ENCODE measurements at places on chromosomes 7 and 10.

DNA sequence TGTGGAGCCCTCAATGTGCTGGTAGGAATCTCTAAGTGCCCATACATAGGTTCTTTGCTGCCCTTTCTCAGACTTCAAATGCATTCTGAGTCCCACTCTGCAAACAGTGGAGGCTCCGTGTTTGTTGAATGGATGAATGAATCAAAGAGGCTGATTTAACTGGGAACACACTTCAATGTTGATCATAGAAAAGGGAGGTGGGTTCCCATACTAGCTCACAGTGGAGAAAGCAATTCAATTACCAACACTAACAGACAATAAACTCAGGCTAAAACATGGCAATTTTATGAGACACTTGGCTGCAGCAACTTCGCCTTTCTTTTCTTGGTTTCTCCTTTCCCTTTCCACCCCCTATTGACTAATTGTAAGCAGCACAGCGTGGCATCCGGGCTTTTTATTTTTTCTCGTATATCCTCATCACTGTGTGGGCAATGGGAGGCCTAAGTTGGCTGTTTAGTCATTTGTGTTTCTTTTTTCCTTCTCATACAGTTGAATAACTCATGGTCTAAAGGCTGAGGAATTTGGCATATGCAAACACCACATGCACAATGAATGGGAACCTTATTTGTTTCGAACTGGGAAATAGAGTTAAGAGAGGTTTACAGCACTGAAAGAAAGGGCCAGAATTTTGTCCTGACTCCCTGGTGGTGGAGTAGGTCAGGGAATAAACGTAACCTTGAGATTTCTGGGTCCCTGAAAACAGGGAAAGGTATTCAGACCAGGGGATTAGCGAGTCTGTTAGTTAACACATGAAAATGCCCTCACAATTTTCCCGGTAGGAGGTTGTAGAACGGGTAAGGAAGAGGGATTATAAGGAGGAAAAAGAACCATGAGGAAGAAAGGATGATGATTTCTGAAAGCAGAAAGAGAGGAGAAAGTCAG, 858.5 kb downstream of the KCNMA1 start:
- peak; percentile 66 for DNase-seq

DNA sequence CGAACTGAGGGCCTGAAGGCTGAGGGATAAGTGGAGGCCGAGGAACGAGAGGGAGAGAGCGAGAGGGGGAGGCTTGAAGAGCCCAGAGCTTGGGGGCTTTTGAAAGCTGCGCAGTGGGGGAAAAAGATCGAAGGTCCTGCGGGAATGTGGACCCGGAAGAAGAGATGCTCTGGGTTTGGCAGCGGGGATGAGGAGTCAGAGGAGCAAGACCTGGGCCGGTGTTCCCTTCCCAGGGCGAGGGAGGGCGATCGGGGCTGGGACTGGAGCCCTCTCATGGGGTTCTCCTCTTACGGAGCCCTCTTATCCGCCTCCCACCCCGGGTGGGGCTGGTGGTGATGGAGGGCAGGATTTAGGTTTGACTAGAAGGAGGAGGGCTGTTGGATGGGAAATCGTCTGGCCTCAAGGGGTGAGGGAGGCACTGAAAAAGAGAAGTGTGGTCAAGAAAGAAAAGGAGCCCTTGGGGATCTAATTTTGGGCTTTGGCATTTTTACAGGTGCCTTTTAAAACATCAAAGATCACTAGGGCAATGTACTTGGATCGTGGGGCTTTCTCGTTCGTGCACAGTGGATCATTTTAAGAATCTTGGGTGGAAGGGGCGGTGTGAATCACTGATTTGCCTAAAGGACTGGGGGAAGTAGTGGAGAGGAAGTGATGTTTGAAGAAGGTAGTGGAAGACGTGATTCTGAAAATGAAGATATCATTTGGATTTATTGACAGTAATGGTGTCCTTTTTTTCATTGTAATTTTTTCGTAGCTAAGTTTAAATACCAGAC, 637 bp downstream of the SAMD8 start:
- peak; percentile 58 for DNase-seq

GRCh38 chr7:130071701-130072622, 1.6 kb downstream of the KLHDC10 start:
- peak; percentile 85 for DNase-seq

DNA sequence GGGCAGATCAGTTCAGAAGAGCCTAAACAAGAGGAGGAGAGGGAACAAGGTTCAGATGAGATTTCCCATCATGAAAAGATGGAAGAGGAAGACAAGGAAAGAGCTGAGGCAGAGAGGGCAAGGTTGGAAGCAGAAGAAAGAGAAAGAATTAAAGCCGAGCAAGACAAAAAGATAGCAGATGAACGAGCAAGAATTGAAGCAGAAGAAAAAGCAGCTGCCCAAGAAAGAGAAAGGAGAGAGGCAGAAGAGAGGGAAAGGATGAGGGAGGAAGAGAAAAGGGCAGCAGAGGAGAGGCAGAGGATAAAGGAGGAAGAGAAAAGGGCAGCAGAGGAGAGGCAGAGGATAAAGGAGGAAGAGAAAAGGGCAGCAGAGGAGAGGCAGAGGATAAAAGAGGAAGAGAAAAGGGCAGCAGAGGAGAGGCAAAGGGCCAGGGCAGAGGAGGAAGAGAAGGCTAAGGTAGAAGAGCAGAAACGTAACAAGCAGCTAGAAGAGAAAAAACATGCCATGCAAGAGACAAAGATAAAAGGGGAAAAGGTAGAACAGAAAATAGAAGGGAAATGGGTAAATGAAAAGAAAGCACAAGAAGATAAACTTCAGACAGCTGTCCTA, 52.7 kb upstream of the AGBL3 start:
- DNase-seq, result no peak

DNA sequence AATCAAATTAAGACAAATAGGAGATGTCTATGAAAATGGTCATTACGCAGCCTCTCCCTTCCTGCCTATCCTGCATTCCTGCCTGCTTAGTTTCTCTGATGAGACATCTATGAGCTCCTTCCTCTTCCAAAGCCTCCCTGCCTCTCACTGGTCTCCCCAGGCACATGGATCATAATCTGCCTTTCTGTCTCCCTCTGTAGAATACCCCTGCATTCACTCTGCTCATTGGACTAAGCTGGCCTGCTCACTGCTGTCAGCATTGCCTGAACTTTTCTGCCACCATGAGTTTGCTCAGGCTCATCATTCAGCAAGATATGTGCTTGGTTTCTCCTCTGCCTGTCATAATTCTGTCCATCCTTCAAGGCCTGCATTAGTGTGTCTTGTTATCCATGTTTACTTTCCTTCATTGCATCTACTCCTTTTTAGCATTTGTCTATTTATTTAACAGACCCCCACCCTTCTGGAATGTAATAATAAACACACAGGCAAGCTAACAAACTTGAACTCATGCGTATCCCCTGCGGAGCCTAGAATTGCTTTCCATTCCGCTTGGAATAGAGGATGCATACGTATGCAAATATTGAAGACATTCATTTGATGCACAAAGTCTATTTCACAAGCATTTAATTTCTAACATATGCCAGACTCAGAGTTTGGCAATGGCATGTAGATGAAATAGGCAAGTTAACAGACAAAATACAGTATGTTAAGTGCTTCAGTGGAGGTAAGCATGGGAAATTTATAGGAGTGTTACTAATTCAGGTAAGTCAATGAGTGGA, 88.3 kb downstream of the PTPRZ1 start:
- peak; percentile 96 for DNase-seq

GRCh38 chr10:125782616-125783015, 7.0 kb upstream of the MMP21 start:
- DNase-seq, result peak; percentile 61

DNA sequence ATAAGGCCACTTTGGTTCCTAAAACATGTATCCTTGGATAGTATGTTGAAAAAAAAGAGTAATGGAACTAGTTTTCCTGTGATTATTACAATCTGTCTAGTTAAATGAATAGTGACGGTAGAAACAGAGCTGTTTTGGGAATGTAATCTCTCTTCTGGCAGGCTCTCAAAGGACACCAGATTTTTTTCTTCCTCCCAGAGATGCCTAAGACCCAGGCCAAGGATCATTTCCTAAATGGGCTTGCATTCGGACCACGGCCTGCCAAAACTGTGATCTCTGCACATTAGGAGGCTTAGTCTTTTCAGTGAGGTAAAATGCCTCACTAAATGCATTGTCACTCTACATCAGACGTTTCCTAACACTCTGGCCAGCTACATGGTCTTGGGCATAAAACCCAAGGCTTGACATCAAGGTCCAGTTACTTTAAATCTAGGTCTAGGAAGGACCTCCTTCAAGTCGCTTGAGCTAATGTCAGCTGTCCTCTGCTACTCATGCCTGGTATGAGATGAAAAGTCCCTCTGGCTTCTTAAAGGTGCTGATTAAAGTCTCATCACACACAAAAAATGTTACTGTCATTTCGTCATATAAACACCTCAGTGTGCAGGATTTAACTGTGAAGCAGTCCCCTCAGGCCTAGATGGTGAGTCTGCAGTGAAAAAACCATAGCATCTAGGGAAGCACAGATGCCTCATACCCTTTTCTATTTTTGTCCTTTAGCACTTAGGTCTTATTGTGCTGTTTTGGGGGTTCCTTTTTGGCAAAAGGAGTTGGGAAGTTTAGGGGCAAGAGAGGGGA, 47.7 kb downstream of the DLD start:
- DNase-seq, result peak; percentile 39

DNA sequence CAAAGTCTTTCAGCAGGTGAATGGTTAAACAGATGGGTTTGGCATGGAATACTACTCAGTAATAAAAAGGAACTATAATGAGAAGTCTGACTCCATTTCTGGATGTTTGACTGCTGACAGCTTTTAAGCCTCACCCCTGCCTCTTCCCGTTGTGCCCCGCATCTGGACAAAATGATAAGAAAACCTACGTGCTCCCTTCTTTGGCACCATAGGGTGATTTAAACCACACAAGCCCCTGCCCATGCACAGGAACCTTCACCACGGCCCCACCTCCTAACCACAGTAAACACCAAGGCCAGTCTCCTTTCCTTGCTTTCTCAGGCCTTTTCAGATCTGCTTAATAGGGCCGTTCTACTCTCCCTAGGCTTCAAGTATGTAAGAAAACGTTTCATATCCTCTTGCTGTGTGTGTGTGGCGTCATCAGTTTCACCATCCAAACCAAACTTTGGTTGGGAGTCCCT, 47.1 kb upstream of the UBN2 start:
- no peak for DNase-seq

GRCh38 chr7:32905175-32905662, 13.7 kb upstream of the KBTBD2 start:
- peak; percentile 94 for DNase-seq

- DNase-seq, result no peak
These were observed 109.1 kb downstream of the ARL4A start for GRCh38 chr7:12796397-12797127.

GRCh38 chr10:97226398-97226797, 40.6 kb upstream of the SLIT1 start:
- no peak for DNase-seq

DNA sequence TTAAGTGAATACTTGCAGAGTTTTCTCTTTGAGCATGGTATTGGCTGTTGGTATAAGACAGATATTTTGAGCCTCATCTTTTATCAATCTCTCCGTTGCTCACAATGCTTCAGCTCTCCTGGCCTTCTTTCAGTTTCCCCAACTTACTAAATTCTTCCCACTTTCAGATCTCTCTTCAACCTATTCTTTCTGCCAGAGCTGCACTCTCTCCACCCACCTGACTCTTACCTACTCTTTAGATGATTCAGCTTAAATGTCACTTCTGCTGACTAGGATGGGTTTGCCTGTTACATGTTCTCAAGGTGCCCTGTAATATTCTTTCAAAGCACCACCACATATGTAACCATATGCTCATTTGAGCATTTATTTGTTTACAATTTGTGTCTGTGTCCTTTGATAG, 1.6 kb downstream of the EXOSC1 start:
- DNase-seq, result no peak

DNA sequence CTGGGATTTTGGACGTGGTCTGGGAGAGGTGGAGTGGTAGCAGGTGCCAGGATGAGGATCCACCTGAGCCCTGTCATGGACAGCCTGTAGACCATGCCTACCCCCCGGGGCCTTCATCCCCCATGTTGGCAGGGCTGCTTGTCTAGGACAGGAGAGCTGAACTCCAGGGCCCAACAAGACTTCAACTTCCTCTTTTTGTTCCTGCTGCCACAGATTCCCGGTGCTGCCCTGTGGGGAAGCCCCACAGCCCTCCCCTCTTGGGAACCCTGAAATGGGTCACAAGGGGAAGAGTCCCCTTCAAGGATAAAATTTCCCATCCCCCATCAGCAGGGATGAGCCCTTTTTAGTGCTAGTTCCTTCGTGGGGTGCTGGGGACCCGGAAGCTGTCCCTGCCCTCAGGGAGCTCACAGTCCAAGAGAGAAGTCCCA, 1.3 kb upstream of the CUEDC2 start:
- no peak for DNase-seq

DNA sequence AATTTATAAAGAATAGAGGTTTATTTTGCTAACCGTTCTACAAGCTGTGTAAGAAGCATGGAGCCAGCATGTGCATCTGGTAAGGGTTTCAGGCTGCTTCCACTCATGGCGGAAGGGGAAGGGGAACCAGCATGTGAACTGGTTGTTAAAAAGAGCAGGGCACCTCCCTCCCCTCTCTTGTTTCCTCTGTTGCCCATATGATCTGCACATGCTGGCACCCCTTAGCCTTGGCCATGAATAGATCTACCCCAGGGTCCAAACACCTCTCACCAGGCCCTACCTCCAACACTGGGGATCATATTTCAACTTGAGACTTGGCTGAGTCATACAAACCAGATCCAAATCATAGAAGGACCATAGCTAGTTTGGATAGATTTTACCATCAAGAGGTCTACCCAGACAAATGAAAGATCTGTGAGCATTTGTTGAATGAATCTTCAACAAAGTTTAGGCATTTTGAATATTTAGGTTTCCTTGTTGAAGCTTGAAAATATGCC, 36.0 kb upstream of the NRP1 start:
- DNase-seq, result no peak

- no peak for DNase-seq
These were observed 47.4 kb downstream of the GPR37 start for GRCh38 chr7:124718032-124718766.

- no peak for DNase-seq
These were observed 30.4 kb downstream of the TMEM270 start for GRCh38 chr7:73891178-73891885.

GRCh38 chr10:97058521-97058920, 127.2 kb downstream of the SLIT1 start:
- DNase-seq, result no peak

GRCh38 chr7:75771224-75771623, 787 bp downstream of the CCL26 start:
- DNase-seq, result peak; percentile 94

GRCh38 chr10:58758321-58758720, 245.6 kb downstream of the BICC1 start:
- DNase-seq, result no peak

- no peak for DNase-seq
These were observed 57.5 kb downstream of the GLRX3 start for GRCh38 chr10:130193493-130194193.

DNA sequence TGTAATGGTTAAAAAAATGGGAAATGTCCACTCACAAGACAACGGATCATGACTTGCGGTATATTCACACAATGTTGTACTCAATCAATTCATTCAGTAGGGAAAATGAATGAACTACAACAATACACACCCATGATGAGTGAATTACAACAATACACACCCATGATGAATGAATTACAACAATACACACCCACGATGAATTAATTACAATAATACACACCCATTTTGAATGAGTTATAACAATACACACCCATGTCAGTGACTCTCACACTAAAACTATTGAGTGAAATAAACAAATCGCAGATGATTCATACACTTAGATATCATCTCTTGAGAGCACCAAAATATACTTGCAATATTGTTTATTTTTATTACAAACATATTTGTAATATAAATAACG, 174.6 kb downstream of the FRMD4A start:
- DNase-seq, result no peak

GRCh38 chr10:77965294-77965693, 38.7 kb upstream of the DLG5 start:
- peak; percentile 87 for DNase-seq

GRCh38 chr10:3935141-3935540, 150.1 kb upstream of the KLF6 start:
- DNase-seq, result peak; percentile 37

All from fibroblast of skin of right biceps (primary cell).